ENCODE measurements at places on chromosomes 4 and X.

GRCh38 chrX:153993079-153993478 is 20.5 kb downstream of the TMEM187 start:
- H3K36me3 ChIP-seq, result no peaks in the 10 kb centered on the region
- no peak overlapping the region for H3K27ac ChIP-seq
- no peak for DNase-seq
- no peaks in the 10 kb centered on the region for H3K27me3 ChIP-seq

- no peaks in the 10 kb centered on the region for H3K36me3 ChIP-seq
- no peak overlapping the region for H3K27ac ChIP-seq
- no peak for DNase-seq
- H3K4me3 ChIP-seq, result no peak overlapping the region
Measured at GRCh38 chrX:134692990-134693389, 34.7 kb upstream of the PLAC1 start.

DNA sequence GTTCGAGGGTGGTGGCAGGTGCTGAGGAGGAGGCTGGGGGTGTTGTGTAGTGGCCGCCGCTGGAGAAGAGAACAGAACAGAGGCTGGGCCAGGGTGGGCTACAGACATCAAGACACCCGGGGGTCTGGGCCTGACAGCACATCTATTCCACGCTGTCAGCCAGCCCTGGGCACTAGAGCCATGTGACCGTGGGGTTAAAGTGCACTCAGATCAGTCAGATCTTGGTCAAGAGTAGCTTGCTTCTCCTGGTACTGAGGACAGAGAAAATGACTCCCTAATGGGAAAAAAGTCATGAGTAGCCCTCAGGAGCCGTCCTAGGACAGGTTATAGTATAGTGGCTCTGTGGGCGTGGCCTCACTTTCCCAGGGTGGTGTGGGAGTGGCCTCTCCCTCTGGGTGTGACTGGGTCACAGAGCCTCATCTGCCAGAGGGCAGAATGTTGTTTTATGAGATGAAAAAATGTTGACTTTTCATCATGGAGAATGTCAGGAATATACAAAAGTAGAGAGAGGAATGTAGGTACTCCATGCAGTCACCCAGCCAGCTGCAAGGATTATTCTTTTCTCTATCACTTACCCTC is 19.4 kb downstream of the TRMT44 start:
- no peak overlapping the region for H3K4me3 ChIP-seq
- no peak overlapping the region for H3K27ac ChIP-seq
- DNase-seq, result no peak
- H3K27me3 ChIP-seq, result no peaks in the 10 kb centered on the region

GRCh38 chr4:74838746-74839370 is 44.5 kb upstream of the BTC start:
- H3K36me3 ChIP-seq, result no peaks in the 10 kb centered on the region
- no peak for DNase-seq
- no peak overlapping the region for H3K4me3 ChIP-seq
- H3K27ac ChIP-seq, result no peak overlapping the region

GRCh38 chr4:16237715-16238114 is 11.4 kb upstream of the TAPT1 start:
- peaks cover 16% of the 10 kb centered on the region for H3K4me1 ChIP-seq
- no peak overlapping the region for H3K4me3 ChIP-seq
- peaks cover 4% of the 10 kb centered on the region for H3K36me3 ChIP-seq

- H3K27ac ChIP-seq, result no peak overlapping the region
- no peak overlapping the region for H3K4me3 ChIP-seq
- H3K4me1 ChIP-seq, result no peaks in the 10 kb centered on the region
- no peaks in the 10 kb centered on the region for H3K27me3 ChIP-seq
- H3K36me3 ChIP-seq, result no peaks in the 10 kb centered on the region
Measured at GRCh38 chrX:102899940-102900916, 36.8 kb upstream of the RAB40AL start.

- no peak for DNase-seq
- H3K4me1 ChIP-seq, result no peaks in the 10 kb centered on the region
- no peaks in the 10 kb centered on the region for H3K27me3 ChIP-seq
Measured at GRCh38 chr4:68360231-68360968, 10.5 kb upstream of the YTHDC1 start.

DNA sequence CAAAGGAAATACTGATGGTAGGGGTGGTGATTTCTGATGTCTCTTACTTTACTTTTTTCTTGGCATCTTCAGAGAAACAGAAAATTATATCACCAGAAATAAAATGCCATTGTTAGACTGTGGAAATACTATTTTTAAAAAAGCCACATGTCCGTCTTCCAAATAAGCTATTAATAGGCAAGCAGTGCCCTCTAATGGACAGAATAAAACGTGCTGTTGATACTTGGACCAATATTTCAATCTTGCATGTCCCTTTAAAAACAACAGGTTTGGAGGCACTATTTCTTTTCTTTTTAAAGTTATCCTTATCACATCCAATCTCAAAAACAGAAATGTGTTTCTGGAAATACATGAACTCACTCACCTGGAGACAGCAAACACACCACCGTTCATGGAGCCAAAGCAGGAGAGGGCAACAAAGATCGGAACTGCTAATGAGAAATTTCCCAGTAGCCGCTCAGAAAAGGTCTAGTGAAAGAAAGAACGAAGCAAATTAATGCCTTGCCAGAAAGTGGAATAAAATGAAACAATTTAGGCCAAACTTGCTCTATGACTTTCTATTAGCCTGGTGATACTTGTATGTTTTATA is 59.2 kb downstream of the SLC7A11 start:
- DNase-seq, result peak; percentile 78
- no peak overlapping the region for H3K27ac ChIP-seq
- no peaks in the 10 kb centered on the region for H3K4me1 ChIP-seq
